ENCODE measurements at places on chromosomes 1 and 21.

DNA sequence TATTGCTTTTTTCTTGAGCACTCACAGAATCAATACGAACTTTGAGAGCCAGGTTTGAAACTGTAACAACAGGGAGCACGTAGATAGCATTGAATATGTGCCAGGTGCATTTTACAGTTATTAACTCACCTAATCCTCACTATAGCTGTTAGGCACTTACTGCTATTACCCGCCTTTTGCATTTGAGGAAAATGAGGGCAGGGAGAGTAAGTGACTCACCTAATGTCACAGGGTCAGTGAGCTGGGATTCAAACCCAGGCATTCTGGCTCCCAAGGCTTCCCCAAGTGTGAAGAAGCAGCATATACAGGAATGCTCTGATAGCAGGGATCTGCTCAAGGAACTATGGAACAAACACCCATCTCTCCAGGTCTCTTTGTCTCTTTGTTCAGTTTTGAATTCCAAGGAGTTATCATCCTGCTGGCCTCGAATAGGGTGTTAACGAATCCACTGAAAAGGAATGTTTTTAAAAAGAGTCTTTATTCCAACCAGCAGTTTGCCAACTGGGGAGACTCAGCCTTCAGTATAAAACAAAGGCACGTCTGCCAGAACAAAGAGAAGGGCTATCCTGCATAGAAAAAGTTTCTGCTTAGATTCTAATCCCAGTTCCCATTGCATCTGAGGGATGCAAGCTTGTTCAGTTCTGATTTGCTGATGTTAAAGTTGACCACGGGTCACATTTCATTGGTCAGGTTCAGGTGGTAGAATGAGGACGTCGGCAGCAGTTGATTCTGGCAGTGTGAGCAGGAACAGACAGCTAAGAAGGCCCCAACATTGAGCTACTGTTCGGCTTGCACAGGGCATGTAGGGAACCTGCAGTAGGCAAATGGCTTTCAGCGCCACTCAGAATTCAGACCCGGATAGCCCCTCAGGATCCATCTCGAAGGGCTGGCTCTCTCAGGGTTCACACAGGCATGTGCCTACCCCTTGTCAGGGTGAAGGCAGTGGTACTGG, 22.1 kb downstream of the TRIM67 start:
- no peak for DNase-seq

DNA sequence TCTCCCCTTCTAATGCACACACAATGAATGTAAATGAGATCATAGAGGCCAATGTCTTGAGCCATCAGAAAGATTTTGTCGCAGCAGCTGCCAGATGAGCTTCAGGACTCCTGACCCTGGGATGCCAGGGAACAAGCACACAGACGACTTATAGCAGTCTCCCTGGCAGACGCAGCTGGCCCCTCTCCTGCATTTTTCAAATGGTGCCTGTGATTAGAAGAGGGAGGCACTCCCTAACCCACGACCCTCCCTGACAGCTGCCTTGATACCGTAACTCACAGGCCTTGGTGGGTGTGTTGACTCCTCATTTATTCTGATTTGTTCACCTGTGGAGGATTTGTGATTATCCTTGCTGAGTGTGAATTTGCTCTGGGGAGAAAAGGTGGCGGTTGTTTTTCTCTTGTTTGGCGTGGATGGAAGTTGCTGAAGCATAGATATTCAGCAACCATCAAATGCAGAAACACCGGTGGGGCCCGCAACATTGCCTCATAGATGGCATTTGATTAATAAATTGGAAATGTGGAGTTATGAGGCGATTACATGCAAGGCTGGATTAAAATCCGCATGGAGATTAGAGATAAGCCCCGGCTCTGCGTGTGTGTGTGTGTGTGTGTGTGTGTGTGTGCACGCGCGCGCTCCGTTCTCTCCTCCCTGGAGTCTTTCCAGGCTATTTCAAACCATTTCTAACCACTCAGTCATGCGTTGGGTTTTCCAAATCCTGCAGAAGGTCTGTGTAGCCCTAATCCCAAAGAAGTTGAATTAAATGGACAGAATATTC, 2.1 kb upstream of the RD3 start:
- DNase-seq = no peak

DNA sequence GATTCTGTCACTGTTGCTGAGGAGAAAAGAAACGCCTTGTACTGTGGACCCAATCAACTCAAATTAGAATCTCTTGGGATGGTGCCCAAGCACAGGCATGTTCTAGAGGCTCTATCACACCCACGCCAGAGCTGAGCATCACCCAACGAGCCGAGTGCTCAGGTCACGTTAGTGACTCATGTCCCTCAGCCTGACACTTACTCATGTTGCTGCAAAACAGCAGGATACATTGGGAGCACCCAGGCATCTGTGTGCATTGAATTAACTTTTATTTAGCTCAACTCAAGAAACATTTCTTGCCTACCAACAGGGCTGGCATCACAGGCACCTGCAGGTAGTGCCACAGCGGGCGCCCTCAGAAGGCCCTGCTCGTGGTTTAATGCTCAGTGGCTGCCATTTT, 149.8 kb downstream of the ETS2 start:
- DNase-seq = no peak

DNA sequence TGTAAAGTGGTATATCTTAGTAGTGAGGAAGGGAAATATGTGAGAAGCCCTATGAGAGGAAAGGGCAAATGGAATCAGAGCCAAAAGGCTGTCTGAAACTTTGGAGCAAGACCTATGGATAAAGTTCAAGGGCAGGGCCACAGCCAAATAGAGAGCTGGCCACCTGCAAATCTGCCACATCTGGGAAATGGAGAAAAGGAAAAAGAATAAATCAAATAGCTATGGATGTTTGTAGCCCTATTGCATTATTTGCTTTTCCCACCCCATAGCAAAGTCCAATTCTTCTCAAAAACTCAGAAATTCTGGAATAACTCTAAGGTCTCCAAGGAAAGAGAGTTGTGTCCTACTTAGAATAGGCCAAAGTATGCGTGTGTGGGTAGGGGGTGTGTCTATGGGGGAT, 4.0 kb upstream of the HLX start:
- DNase-seq = no peak

- DNase-seq = no peak
Observed at GRCh38 chr1:198929961-198930599, 291.2 kb downstream of the PTPRC start.

- DNase-seq = no peak
Observed at GRCh38 chr21:46317710-46318463, 5.8 kb downstream of the C21orf58 start.

- DNase-seq = no peak
Observed at GRCh38 chr1:17979815-17980214, 127.8 kb upstream of the IGSF21 start.

GRCh38 chr1:90083995-90084394, 89.1 kb downstream of the ZNF326 start:
- DNase-seq = no peak

DNA sequence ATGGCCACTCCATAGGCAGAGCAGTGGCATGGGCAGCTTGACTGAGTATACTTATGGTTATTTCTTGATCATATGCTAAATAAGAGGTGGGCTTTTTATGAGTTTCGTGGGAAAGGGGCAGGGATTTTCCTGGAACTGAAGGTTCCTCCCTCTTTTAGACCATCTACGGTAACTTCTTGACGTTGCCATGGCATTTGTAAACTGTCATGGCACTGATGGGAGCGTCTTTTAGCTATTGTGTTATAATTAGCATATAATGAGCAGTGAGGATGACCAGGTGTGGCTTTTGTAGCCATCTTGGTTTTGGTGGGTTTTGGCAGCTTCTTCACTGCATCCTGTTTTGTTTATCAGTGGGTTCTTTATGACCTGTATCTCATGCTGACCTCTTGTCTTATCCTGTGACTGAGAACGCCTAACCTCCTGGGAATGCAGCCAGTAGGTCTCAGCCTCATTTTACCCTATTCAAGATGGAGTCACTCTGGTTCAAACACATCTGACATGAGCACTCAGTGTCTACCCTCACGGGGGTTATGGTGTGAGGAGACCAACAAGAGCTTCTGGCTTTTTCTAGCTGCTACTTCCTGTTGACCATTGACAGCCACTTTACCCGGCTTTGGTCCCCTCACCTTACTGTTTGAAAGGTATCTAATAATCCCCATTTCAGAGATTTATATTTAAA, 71.7 kb downstream of the GALNT2 start:
- DNase-seq = no peak

DNA sequence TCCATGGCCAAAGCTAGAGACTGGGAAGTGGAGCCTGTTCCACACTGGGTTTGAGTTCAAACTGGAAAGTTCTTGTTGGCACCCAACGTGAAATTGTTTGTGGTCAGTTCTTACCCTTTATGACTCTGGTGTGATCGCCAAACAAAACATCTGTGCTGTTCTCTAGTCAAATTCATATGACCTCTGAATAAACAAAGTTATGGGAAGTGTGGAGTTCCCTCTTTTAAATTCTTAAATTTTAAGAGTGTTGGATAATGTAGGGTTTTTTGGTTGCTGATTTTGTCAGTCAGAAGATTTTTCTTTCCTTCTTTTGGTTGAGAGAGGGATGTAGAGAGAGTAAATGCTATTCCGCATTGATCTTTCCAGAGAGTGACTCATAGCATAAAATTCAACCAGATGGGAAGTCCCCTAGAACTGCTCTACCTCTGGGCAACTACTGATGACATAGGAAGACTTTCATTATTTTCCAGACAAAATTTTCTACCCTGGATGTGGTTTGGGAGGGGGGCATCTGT, 36.4 kb downstream of the CHML start:
- DNase-seq = no peak

GRCh38 chr1:198628067-198628455, 10.8 kb upstream of the PTPRC start:
- DNase-seq = no peak

GRCh38 chr1:200970771-200971427, 52.6 kb downstream of the KIF21B start:
- no peak for DNase-seq

DNA sequence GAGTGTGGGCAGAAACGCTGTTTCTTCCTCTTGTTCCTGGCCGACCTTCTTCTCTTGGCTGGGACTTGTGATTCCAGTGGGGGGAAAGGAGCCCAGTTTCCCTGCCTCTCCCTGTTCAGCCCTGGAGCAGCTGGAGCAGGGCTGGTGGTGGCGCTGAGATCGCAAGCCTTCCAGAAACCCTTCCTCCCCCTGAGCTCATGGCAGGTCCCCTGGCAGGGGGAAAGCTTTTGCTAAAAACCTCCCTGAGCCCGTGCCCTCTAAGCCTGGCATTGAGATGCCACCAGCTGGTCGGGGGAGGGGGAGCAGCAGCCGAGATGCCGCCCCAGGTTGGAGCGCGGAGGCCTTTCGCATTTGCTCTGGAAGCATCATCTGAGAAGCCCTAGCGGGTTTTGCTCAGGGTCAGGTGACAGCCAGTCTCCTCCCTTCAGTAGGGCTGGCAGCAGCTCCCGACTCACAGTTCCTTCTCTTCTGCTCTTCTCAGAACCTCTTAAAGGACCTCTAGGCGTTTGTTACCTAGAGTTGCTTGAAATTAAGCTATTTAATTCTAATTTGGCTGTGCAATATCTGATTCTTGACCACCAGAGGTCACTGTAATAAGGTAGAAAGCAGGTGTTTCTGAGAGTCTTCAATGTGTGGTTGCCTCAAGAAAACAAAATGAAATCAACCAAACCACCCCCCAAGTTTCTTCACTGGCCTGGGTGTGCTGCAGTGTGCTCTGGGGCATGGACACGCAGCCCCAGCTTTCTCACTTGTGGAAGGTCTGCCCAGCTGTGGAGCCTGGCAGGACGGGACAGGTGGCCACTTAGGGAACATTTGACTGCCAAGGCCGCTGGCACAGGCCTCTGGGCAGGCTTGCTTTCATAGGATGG, 257.3 kb downstream of the CAMTA1 start:
- DNase-seq = no peak

DNA sequence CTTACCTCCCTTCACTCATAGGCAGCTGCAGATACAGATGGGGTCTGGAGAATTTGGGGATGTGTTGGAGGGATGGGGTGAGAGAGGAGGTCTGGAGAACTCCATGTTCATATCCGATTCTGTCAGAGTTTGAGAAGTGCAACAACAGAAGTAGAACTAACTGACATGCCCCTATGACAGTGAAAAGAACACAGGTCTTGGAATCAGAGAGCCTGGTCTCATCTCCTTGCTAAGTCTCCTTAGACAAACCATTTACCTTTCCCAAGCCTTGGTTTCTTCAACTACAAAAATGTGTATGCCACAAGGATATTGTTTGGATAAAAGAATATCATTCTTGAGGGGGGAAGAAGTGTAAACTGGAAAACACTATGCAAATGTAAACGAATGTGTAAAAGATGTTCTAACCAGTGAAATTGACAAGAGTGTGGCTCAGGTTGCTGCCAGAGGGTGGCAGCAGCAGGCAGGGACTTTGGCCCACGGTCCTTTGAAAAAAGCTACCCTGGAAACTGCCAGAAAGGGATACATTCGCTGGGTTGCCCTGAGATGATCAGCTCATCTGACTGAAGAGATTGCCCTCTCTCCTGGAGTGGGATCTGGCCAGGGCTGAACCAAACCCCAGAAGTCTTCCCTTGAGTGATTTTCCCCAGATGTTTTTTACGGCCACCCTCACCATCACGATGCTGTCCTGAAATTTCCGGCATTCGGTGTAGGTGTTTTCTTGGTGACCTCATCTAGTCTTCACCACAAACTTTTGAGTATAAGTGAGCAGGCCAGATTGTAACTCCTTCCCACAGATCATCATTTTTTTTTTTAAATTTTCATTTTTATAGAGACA, 17.0 kb upstream of the CD2 start:
- DNase-seq = peak; percentile 44

GRCh38 chr1:245953876-245954660, 553.0 kb downstream of the SMYD3 start:
- DNase-seq = peak; percentile 40

- no peak for DNase-seq
Observed at GRCh38 chr1:116246174-116246573, 126.9 kb upstream of the ATP1A1 start.

DNA sequence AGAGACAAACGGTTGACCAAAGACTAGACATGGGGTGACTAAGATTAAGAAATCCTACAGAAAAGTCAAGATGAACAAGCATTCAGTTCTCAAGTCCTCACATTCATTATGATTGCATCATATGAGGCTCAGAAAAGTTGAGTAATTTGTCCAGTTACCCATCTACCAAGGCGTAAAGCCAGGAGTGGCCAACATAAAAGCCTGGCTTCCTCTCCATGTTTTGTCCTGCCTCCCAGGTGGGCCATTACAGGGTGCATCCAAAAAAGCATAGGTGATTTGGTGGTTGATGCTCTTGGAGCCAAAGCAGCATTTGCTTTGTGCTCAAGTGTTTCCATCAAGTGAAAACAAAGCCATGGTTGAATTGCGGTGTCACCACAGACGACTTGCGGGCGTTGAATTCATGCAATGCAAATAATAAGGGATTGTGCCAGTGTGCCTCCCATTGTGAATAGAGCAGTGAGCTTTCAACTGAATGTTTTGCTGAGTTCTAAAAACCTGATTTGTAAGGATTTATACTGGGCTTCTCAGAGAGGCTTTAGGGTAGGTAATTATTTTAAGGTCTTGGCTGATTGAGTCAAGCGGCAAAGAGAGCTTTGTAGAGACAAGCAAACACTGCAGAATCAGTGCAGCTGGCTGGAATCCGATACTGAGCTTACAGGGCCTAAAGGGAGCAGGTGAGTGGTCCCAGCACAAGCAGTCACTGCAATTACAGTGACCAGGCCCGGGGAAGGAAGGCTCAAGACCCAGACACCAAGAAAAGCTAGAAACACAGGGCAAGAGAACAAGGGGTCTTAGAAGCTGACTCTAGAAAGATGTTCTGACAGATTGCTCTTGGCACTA, 54.1 kb downstream of the KCNJ15 start:
- no peak for DNase-seq

- no peak for DNase-seq
Observed at GRCh38 chr1:160189649-160190625, at the start of gene CASQ1. Gene CASQ1, plus strand, starts transcription at chr1:160190575. Its CDS starts 177 bp downstream, at chr1:160190752.

Data from T-helper 1 cell (primary cell).